Activated CD4-positive, alpha-beta T cell treated with anti-CD3 and anti-CD28 coated beads, Interleukin-2, amount 50 U/mL, for 24 hours (primary cell): ENCODE measurements at places on chromosomes 13 and 19.

- DNase-seq = no peak
Measured at GRCh38 chr13:83211301-83211700, 671.0 kb downstream of the SLITRK1 start.

DNA sequence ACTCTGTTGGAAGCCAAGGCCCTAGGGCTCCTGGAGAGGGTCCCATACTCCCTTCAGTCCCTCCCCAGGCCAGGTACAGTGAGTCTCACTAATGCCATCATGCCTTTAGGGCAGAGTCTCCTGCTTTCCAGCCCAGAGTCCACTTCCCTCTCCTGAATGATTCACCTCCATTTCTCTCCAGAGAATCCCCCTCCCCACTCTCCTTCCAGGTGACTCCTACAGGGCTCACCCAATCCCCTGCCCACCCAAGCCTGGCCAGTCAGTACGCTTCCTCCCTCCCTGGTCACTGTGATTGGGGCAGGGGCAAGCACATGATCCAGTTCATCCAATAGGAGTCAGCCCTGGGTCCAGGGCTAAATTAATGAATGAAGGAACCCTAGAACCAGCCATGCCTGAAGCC is 35.0 kb upstream of the PNMA8B start:
- DNase-seq = no peak

DNA sequence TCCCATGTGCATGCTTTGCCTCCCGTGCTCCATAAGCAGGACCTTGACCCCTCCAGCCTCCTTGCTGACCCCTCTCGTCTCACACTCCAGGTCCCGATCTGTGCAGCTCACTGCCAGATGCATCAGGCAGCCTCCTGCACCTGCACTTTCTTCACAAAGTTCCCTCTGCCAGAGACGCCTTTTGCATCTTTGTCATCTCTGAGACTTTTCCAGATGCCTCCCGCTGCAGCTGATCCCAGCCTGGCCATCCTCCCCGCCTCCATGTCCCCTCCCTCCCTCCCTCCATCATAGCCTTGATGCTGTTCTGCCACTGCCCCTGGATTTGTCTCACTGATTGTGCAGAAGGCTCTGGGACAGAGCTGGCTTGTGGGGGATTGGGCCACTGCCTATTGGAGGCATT is 29.9 kb downstream of the PPP1R37 start:
- DNase-seq = no peak

- DNase-seq = no peak
Measured at GRCh38 chr13:26377038-26377437, 123.1 kb downstream of the CDK8 start.

GRCh38 chr13:99399623-99399974 is 92.4 kb upstream of the GPR183 start:
- DNase-seq = no peak

DNA sequence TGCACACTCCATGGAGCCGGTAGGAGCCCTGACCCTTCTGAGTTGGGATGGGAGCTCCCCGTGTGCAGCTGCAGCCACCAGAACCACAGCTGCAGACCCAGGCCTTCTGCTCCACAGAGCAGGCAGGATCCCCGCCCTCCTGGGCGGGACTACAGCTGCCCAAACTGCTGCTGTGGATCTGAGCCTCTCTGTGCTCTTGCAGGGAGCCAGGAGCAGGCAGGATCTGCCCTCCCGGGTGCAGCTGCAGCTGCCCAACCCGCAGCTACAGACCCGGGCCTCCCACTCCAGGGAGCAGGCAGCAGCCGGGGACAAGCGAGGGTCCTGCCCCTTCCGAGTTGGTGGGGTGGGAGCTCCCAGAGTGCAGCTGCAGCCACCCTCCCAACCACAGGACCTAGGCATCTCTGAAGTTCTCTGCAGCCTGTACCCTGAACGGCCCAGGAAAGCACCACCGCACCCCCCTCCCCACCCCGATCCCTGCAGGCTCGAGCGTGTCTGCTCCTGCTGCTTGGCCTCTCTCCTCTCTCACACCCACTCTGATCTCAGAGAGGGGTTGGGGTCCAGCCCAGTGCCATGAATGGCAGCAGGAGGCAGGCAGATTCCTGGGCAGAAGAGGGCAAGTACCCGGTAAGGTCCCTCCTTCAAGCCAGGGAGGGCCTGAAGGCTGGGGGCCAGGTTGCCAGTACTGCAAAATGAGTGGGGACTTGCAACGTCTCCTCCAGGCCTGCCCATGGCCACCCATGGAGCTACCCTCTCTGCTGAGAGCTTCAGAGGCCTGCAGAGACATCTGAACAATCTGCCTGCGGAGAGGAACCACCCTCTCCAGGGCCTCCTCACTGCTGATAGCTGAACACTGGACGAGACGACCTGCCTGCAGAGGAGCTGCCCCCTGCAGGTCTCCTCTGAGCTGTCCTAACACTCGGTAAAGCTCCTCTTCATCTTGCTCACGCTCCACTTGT is 16.4 kb upstream of the EMP3 start:
- DNase-seq = no peak
